Thymus (tissue), 14 donors: ENCODE measurements at places on chromosomes 4 and X. TPM values are rescaled to one million over a fixed set of nuclear protein-coding genes. Genes with fewer than 3 reads are reported as not detected.

SAGE1 gene
- 0.09 TPM for polyA plus RNA-seq

CFP gene
- 27.8 TPM for polyA plus RNA-seq

ASMT gene
- polyA plus RNA-seq, result 0.46 TPM

H2BW2 gene
- polyA plus RNA-seq, result not detected

SAT1 gene
- polyA plus RNA-seq, result 2,700 TPM

RHOH gene
- polyA plus RNA-seq, result 71.2 TPM

HSFX1 gene
- polyA plus RNA-seq, result 0.25 TPM

TCEAL2 gene
- polyA plus RNA-seq, result 1.5 TPM

CLDN22 gene
- polyA plus RNA-seq, result 0.09 TPM

MAML3 gene
- polyA plus RNA-seq, result 5.2 TPM

LONRF3 gene
- polyA plus RNA-seq, result 0.25 TPM

ARHGAP10 gene
- 13.4 TPM for polyA plus RNA-seq

EGF gene
- 0.64 TPM for polyA plus RNA-seq

OTC gene
- 0.11 TPM for polyA plus RNA-seq

TMEM164 gene
- 9.1 TPM for polyA plus RNA-seq

PJA1 gene
- polyA plus RNA-seq, result 14.8 TPM

PRSS12 gene
- 3.3 TPM for polyA plus RNA-seq

SFRP2 gene
- 0.96 TPM for polyA plus RNA-seq

GAGE12E gene
- not detected for polyA plus RNA-seq

DCAF4L1 gene
- polyA plus RNA-seq, result 0.32 TPM

DRD5 gene
- 0.11 TPM for polyA plus RNA-seq

NLGN3 gene
- 1.5 TPM for polyA plus RNA-seq

NOA1 gene
- 10.7 TPM for polyA plus RNA-seq

CYSLTR1 gene
- polyA plus RNA-seq, result 4.7 TPM

TCP11X2 gene
- polyA plus RNA-seq, result not detected

SYTL4 gene
- polyA plus RNA-seq, result 2.1 TPM

SOX3 gene
- 0.02 TPM for polyA plus RNA-seq

OFD1 gene
- polyA plus RNA-seq, result 137 TPM

EXOC1L gene
- polyA plus RNA-seq, result not detected

CENPVL2 gene
- 0.41 TPM for polyA plus RNA-seq

STBD1 gene
- 1.1 TPM for polyA plus RNA-seq

APLN gene
- polyA plus RNA-seq, result 0.32 TPM

AFF2 gene
- 1.3 TPM for polyA plus RNA-seq

GAGE12F gene
- polyA plus RNA-seq, result not detected

CTAG2 gene
- 0.05 TPM for polyA plus RNA-seq

AR gene
- polyA plus RNA-seq, result 1.7 TPM

BEX4 gene
- 105 TPM for polyA plus RNA-seq

TRIM60 gene
- polyA plus RNA-seq, result not detected

HTT-AS gene
- polyA plus RNA-seq, result not detected

FAM13A gene
- polyA plus RNA-seq, result 9.0 TPM

IL21 gene
- 0.48 TPM for polyA plus RNA-seq

RIPPLY1 gene
- 0.05 TPM for polyA plus RNA-seq

LAMTOR3 gene
- polyA plus RNA-seq, result 91.8 TPM

GSX2 gene
- 0.14 TPM for polyA plus RNA-seq
